ENCODE measurements at places on chromosomes 7 and 10.
A peak's percentile ranks its signal among the peaks of the same experiment; 100 is the strongest.

- no peak for DNase-seq
Measured at GRCh38 chr7:31007634-31008033, 43.9 kb downstream of the GHRHR start.

GRCh38 chr10:13161857-13162271 lies 506 bp downstream of the MCM10 start:
- peak; percentile 28 for DNase-seq

- peak; percentile 75 for DNase-seq
Measured at GRCh38 chr10:102452672-102453340, 1.5 kb upstream of the C10orf95 start.

DNA sequence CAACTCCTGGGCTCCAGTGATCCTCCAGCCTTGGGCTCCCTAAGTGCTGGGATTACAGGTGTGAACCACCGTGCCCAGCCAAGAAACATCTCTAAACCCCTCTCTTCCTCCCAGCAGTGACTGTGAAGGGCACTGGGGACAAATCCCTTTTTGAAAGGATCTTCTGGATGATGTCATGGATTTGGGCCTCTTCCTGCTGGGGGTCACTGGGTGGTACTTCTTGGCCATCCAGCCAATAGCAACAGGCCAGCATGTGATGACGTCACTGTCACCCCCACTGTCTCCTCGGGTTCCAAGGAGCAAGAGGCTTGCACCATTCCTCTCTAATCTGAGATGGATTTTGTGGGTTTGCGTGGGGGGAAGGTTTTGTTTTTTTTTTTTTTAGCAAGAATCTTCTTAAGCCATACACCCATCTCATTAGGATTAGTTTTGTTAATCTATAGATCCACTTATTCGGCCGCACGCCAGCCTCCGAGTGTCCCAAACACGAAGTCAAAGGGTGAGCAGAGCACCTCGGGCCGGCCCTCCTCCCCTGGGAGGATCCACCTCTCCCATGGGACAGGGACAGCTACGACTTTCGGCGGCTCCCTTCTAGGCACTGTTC lies 29.4 kb upstream of the TNRC18 start:
- DNase-seq, result peak; percentile 82

DNA sequence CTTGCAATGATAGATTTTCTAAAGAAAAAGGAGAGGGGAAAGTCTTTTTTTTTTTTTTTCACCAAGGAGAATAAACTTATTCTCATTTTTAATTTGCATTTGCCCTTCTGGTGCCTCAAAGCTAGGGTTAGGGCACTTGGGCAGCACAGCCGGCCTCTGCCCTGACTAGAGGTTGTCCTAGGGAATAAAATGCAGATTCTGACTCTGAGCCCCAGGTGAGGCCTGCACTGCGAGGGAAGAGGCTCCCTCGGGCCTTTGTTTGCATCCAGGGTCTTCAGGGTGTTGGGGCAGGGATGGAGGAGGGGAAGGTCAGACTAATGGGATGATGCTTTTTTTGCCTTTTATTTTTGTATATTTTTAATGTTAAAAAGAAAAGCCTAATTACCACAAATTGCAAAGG lies 7.8 kb downstream of the MYL7 start:
- DNase-seq, result no peak

DNA sequence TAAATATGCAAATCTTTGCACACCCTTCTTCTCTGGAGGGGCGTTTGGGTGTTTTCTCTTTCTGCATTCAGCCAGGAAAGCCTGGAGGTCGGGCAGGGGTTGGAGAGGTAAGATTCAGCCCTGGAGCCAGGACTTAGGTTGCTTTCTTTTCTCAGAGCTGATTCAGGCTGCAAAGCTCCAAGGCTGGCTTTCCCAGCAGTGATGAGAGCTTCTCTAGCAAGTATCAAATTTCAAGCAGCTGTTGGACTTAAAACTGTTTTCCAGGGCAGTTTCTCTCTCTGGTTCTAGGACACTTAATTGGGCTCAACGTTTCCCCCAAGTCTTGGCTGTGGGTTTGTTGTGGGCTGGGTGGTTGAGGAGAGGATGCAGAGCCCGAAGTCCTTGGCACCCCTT lies 608 bp downstream of the AKR1B10 start:
- no peak for DNase-seq

Measured in H54 (cell line).